RWPE1 (cell line): ENCODE measurements at places on chromosomes 1 and 21.

GRCh38 chr1:181662606-181663005 lies 179.3 kb downstream of the CACNA1E start:
- DNase-seq, result no peak

- no peak for DNase-seq
These were observed 580.4 kb downstream of the TTLL7 start for GRCh38 chr1:83418558-83418957.

- DNase-seq, result no peak
These were observed 3.5 kb downstream of the GRHL3 start for GRCh38 chr1:24322470-24323177.

- DNase-seq, result no peak
These were observed 72.5 kb downstream of the ANGPTL1 start for GRCh38 chr1:178798232-178798861.

- DNase-seq, result no peak
These were observed 22.2 kb upstream of the SMG7 start for GRCh38 chr1:183450093-183450492.
